ENCODE measurements at places on chromosomes 6 and 20.

- DNase-seq, result no peak
These were observed 206.9 kb downstream of the IBTK start for GRCh38 chr6:82040405-82041221.

- DNase-seq, result no peak
These were observed 11.0 kb upstream of the ELOVL5 start for GRCh38 chr6:53359843-53360092.

DNA sequence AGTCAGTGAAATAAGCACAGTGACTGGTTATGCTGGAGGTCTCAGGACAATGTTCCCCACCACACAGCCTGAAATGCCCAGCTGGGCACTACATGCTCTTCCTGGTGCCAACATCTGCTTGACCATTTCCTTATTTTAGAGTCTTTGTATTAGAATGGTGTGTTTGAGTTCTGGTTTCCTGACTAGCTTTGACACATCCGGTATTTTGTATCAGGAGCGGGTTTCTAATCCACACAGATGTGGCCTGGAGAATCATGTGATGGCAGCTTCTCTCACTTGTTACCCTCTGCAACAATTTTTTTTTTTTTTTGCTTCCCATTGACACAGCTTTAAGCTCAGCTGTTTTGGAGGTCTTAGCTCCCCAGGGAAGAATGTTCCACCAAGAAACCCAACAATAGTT is 164.5 kb upstream of the CST7 start:
- DNase-seq, result no peak

- no peak for DNase-seq
These were observed 718.6 kb downstream of the QKI start for GRCh38 chr6:164133095-164133494.

- no peak for DNase-seq
These were observed 62.5 kb upstream of the TOP1 start for GRCh38 chr20:40966103-40966502.

DNA sequence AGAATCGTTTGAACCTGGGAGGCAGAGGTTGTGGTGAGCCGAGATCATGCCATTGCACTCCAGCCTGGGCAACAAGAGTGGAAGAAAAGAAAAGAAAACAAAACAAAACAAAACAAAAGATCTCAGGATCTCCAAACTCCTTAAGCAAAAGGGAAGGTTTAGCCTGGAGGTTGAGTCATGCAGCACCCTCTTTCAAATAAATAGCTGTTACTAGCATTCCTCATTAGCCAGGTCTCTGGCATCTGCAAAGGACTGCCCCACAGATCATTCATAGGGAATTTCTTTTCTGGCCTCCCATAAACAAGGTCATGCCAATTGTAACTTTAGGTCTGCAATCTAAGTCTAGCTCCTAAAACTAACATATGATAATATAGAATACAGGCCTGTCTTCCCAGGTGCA is 37.2 kb downstream of the EDN1 start:
- no peak for DNase-seq

GRCh38 chr20:36298795-36299339 is 7.3 kb upstream of the DLGAP4 start:
- no peak for DNase-seq

DNA sequence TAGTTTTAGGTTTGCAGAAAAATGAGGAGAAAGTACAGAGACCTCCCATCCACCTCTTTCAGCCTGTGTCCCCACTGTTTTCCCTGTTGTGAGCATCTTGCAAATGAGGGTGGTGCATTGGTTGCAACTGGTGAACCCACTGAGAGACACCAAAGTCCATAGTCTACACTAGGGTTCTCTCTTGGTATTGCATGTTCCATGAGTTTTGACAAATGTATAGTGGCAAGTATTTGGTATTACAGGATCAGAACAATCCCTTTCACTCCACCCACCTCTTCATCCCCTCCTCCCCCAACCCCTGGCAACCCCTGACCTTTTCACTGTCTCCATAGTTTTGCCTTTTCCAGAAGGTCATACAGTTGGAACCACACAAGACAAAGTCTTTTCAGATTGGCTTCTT is 20.1 kb downstream of the ZNF831 start:
- no peak for DNase-seq

DNA sequence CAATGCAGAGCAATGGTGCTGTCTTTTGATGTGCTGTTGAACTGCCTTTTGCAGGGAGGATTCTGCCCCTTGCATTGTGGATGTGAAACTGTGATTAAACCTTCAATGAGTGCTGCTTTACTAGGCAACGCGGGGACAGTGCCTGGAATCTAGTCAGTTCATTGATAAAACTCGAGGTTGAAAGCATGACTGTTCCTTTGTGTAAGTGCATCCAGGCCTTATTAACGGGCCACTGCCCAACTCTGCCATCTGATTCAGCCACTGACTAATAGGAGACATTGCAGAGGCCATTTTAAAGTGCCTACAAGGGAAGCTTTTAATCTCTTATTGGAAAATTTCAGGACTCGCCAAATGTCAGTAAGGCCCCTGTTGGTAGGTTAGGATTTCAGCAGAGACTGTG is 49.3 kb downstream of the SLC35F1 start:
- no peak for DNase-seq

DNA sequence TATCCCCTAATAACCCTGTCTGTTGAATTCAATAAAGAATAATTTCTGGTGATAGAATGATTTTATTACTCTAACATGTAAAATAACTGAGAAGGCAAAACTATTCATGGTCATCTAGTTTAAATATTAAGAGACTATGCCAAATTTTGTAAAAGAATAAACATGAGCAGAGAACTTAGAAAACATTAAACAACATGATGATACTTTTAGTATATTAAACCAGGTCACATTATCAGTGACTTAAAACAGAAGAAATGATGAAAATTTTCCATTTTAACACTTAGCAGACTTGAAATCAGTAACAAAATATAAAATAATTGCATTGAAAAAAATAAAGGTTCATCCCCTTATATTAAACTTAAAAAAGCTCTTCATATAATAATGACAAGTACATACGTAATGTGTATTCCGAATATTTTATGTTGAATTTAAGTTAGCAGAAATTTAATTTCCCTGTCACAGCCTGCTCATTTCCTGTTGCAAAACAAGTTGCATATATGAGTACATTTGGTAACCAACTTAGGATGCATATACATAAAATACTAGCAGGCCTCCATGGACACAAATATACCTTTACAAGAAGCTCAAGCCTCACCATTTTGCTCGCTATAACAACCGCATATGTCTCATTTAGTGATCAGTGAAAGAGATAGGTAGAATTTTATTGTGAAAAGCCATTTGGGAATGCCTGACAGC is 40.6 kb downstream of the DTNBP1 start:
- no peak for DNase-seq

DNA sequence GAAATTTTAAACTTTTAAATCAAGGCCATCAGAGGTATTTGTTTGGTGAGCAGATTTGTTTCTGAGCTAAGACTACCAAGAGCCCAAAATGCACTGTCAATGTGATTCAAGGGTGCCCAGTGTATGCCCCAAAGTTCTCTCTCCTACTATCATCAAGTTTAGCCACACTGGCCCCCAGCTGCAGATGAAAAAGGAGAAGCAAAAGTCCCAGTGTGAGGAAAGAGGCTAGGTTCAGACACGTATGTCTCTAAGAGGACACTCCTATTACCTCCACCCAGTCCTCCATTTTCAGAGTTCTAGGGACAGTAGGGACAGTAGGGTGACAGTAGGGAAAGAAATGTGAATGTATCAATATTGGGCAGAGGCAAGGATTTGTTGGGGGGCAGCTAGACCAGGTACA is 230.8 kb downstream of the CD83 start:
- DNase-seq, result no peak

- DNase-seq, result peak; percentile 53
These were observed 13.0 kb downstream of the RPP21 start for GRCh38 chr6:30357678-30358540.

DNA sequence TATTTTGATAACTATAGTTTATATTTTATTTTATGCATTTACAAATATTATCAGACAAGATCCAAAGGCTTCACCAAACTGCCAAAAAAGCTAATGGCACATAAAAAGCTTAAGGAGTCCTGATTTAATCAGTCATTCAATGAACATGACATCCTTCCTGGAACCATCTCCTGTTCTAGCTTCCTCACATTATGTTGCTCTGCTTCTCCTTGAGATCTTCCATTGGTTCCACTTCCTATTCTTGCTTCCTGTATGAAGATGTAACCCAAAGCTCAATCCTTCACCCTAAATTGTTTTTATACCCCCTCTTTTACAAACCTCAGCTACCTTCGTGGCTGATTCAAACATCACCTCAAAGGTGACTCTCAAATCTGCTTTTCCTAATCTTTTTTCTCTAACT is 4.5 kb upstream of the BRD2 start:
- no peak for DNase-seq

GRCh38 chr6:69935079-69935478 is 68.7 kb downstream of the COL19A1 start:
- no peak for DNase-seq

GRCh38 chr20:57308451-57309271 is 20.9 kb upstream of the SPO11 start:
- DNase-seq, result no peak

DNA sequence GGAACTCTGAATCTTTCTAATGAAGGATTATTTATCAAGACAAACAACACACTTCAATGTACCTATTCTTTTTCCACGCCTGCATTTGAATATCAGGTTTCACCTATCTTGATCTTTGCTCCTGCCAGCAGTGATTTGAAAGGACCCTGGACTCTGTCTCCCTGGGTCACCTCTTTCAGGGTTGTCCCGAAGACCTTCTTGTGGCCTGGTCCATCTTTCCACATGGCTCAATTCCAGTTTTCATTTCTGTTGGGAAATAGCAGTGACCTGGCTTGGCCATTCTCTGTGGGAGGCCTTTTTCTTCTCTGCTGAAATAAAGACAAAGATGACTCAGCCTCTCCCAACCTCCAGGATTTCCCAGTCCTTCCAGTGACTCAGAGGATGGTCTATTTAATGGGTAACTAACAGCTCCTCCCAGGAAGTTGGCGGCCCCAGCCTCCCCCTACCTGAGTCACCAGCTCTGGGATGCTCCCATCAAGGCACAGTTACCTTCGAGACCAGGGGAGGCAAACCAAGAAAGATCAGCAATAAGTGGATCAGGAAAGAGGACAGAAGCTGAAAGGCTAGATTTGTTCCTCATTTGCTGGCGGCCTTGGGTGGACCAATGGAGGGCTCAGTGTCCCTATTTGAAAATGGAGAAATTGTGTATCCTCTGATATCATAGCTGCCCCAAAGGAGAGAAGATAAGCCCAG is 120.2 kb upstream of the RNF24 start:
- peak; percentile 23 for DNase-seq

- DNase-seq, result no peak
These were observed 122.3 kb downstream of the JARID2 start for GRCh38 chr6:15368186-15368585.

- DNase-seq, result no peak
These were observed 183.6 kb downstream of the PRL start for GRCh38 chr6:22113026-22113766.

DNA sequence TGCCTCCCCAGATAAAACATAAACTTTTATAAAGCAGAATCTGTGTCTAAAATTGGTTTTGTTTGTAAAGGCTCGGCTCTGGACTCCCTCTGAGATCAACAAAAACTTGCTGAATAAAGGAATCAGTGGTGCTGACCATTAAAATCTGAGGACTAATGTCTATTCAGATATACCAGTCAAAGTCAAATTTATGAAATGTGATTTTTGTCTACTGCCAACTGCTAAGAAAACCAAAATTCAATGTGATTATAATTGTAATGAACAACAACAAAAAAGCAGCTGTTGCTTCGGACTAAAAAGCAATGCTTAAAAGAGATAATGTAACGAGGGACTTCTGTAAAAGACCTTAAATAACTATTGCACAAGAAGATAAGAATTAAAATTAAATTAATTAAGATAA is 26.6 kb downstream of the PRKN start:
- no peak for DNase-seq

DNA sequence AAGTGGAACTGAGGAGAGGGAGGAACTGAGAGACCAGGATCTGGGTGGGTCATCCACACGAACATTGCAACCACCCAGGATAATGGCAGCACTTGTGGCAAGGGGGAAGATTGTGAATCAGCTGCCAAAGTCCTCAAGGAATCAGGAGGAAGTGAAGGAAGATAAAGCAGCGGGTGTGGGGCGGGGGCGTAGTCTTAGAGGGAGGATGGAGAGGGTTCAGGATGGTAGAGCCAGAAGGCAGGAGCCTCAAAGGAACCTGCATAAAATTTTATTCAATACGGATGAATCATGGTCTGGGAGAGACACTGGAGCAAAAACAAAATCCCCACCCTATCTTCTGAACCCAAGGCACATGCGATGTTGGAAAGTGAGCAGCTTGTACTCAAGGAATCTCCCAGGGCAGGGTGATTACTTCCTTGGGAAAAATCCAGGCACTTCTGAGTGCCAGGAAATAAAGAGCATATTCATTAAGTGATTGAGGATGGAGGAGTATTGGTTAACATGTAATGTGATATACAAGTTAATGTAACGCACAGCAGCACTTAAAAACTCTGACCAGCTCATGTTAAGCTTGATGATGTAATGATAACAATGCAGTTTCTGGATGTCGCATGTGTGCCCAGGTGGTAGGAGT is 82.0 kb upstream of the B3GAT2 start:
- no peak for DNase-seq

DNA sequence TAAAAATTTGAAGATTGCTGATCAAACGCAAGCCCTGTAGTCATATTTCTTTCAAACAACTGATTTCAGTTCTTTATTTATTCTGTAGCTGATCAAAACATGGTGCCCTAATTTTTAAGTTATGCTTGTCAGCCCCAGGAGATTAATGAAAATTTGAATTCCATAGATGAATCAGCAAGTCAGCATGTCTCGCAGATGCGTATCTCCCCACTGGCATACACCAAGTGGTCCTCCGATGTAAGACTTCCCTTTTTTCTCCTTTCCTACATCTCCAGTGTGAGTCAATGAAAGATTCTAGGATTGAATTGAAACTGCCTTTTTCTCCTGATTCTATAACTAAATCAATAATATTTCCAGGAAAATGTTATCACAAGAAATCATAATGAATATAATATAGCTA is 539.6 kb upstream of the NOX3 start:
- no peak for DNase-seq

DNA sequence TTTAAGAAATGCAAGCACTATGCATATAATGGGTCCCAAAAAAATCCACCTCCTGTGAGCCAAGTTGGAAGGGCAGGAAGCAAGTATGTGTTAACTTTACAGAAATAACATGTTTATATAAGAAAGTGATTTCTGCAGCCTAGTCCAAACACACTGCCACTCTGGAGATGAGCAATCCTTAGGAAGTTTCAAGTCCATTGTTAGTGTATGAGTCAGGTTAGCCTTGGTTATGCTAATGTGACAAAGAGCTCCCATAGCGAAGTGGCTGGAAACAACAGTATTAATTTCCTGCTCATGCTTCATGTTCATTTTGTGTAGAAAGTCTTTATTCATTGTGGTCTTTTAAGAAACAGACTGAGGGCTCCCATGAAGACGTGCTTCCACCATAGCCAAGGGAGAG is 121.4 kb downstream of the TBXT start:
- DNase-seq, result no peak

DNA sequence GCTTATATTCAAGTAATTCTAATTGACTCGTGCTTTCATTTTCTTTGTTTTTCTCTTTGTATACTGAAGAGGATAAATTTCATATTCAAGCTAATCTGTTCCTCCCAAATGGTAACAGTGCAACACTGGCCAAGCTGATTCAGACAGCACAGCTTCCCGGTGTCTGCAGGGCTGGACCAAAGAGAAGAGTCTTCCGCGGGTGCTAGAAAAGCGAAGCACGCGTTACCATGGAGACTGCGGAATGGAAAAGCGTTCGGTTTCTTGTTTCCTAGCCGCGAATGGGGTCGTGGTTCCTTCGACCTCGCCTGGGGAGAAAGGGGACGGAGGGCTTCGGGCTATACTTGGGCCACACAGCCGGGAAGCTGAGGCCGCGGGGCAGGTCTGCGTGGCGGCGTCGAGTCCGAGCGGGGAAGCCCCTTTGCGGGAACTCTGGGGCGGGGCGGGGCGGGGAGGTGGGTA is 6.2 kb upstream of the ZNF311 start:
- DNase-seq, result peak; percentile 52
